ENCODE measurements at places on chromosomes 5 and 9.

- DNase-seq: no peak
These were observed 291.2 kb downstream of the ARHGAP26 start for GRCh38 chr5:143061161-143061945.

DNA sequence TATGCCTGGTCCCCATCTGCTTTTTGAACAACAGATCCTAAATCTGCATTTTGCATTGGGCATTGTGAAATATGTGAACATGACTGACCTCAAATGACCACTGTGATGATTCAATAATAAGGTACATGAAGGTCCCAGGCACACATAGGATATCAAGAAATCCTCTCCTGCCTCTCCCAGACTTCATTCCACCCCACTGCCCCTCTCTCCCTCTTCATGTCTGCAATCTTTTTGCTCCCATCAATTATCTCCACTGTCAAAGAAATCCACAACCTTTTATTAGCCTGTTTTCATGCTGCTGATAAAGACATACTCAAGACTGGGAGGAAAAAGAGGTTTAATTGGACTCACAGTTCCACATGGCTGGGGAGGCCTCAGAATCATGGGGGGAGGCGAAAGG is 476.7 kb downstream of the CTNND2 start:
- DNase-seq: no peak

GRCh38 chr5:99815-100214 is 7.8 kb downstream of the PLEKHG4B start:
- no peak for DNase-seq

DNA sequence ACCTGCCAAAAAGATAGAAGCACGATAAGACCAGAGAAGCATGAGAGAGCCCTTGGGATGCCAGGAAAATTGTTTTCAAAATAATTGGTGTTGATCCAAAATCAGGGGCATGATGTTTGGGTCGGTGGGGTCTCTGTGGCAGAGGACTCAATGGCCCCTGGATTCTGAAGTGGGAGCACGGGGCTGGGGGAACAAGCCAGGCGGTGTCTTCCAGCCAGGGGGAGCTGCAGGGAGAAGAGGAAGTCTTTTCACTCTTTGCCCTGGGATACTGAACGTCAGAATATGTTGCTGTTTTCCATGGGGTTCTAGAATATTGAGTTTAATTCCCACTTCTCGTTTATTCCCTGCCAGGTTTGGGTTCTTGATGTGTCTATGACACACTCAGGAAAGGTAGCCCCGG is 20.4 kb downstream of the TSPAN17 start:
- DNase-seq: no peak

DNA sequence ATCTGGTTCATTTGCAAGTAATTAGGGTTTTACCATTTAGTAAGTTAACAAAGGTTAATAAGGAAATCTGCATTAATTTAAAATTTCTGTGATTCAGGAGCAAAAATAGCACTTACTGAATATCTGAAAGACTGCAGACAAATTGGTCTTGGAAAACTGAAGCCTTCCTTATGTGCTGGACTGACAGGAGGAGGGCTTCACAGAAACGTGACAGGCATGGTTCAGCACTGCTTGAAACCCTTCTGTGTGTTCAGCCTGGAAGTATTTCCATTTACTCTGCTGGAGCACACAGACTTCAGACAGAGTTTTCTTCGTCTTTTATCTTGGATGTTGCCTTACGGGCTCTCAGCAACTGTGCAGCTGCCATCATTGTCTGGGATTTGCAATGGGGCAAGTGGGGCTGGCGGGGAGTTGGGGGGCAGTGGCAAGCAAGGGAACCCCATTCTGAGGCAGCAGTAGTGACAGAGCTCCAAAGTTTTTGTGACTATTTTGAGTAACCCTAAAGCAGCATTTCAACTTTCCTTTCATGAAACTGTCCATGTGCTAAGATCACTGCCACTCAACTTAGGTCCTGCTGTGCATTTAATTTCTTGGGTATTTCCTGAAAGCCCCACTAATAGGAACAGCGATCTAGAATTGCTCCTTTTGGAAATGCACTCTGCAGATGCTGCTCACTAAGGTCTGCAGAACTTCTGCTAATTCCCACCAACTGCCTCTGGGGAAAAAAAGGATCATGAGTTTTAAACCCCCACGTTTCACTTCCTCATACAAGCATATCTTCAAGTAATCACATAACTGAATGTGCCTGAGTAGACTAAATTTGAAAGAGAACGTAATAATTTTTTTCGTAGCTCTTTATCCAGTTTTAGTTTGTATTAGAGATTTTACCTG is 56.6 kb downstream of the KCNN2 start:
- no peak for DNase-seq

- DNase-seq: no peak
These were observed 44.0 kb downstream of the RNF130 start for GRCh38 chr5:180027459-180028089.

- DNase-seq: no peak
These were observed 47.2 kb downstream of the F2R start for GRCh38 chr5:76763136-76763535.

DNA sequence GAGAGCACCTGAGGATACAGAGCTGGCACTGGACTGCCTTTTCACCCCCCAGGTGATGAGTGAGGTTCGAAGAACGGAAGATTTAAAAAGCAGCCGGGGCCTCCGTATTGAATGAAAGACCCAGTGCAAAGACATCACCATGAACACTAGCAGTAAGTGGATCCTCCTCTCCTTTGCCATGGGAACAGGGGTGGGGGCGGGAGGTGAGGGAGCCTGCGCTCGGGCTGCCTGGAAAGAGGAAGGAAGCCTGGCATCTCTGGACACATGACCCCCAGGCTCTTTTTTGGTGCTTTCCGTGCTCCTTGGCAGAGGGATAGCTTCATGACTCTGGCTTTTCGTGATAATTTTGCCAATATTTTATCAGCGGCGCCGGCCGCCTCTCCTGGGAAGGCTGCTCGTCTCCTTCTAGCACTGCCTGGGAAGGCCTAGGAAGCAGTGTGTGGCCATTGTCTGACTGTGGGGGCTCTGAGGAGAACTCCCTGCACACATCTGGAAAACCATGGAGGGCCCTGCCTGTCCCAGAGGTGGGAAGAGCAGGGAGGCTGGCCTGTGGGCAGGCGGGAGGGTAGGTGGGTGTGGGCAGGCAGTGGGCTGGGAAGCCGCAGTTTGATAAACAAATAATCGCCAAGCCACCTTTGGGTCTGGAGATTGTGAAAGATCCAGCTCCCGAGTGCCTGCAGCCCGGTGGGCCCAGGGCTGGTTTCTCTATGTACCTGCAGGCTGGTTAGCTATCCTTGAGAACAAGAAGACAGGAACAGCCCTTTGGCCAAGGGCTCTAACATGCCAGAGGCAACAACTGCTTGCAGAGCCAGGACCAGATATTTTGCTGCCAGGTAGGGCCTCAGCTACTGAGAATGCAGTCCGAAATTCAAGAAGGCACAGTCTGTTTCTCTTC is 911 bp downstream of the ABLIM3 start:
- peak; percentile 51 for DNase-seq

DNA sequence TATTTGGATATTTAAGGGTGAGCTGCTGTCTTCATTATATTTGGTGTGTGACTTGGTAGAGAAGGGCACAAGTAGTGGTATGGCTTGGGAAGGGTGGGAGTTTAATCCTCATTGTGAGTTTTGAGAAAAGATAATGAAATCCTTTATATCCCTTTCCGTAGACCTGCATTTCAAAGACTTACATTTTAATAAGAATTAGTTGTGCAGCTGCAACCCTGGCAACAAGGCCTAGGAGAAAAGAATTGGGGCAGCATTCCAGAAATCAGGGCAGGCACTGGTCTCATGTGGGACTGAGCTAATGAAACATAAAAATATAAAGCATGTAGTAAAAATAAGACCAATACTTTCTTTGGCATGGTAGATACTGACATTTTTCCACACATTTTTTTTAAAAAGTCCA is 60.5 kb downstream of the CDC42SE2 start:
- peak; percentile 32 for DNase-seq

DNA sequence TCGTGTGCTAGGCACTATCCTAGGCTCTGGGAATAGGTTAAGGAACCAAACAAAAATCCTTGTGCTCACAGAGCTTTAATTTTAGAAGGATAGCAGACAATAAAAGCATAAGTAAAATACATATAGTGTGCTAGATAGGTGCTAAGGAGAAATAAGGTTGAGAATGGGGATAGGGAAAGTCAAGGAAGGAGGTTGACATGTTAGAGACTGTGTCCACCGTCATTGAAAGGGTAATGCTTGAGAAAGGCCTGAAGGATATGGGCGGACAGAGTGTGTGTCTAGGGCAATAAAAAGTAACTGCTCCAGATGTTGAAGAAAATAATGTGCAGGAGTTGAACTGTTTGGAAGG is 482 bp upstream of the TDRD7 start:
- DNase-seq: no peak

DNA sequence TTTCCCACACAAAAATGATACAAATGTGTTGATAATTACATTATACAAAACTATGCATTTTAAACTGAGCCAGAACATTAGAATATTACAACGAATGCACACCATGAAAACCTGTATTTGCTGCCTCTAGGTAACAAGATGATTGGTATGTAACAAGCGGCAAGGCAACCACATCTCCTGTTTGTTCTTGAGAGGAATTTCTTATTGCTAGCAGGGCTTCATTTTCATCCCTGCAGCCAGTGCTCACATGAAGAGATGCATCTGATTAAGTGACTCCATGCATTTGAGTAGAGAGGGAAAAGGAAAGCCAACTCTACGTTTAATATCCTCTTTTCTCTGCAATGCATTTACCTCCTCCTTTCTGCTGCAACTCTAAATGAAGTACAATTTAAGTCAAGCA is 36.6 kb downstream of the FRMD3 start:
- DNase-seq: no peak

DNA sequence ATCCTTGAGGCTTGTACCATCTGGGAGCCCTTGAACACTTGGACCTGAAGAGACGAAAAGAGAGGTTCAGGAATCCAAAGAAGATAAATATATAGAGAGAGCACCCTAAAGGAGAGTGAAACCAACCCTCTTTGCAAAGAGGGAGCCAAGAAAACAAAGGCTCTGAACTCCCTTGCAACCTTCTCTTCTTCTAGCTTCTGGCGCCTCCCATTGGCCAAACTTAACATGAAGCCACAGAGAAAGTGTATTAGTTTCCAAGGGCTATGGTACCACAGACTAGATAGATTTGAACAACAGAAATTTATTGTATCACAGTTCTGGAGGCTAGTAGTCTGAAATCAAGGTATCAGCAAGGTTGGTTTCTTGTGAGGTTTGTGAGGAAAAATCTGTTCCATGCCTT is 175.1 kb downstream of the HCN1 start:
- DNase-seq: no peak

DNA sequence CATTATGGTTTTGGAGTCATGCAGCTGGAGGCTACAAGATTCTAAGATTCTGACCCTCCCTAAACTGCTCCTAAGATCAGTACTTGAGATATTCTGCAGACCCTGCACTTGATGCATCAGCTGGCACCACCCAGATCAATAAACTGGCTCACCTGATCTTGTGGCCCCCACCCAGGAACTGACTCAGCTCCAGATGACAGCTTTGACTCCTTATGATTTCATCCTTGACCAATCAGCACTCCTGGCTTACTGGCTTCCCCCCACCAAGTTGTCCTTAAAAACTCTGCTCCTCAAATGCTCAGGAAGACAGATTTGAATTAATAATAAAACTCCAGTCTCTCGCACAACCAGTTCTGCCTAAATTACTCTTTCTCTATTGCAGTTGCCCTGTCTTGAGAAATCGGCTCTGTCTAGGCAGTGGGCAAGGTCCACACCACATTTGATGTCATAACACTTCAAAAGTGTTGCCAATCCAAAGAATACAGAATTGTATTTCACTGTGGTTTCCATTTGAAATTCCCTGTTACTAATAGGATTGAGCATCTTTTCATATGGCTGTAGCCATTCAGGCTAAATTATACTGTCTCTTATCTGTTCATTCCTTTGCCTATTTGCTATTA is 14.8 kb upstream of the SLC30A5 start:
- no peak for DNase-seq

DNA sequence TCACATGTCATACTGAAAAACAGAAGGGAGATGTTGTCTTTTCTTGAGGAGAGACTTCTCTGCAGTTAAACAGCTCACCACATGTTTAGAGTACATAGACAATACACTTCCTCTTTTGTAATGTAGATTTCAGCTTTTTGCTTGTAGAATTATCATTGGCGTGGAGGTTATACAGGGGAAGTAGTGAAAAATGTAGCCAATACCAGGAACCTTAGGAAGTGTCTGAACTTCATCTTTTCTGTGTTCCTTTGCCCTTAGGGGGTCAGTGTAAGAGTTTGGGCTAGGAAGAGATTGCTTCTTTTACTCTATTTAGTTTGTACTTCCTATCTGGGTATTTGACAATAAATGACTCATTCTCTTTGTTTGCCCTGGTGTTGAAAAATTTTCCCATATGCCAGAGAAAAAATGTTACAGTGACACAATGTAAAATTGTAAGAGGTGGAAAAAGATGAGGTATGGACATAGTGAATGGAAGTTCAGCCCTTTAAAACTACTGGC is 21.0 kb upstream of the CDKN2B start:
- DNase-seq: peak; percentile 44

GRCh38 chr9:117779760-117780159 is 75.6 kb downstream of the TLR4 start:
- no peak for DNase-seq

Measured in AG20443 (cell line).